ENCODE measurements at places on chromosomes 13 and 19. TPM values are rescaled to one million over a fixed set of nuclear protein-coding genes. Genes with fewer than 3 reads are reported as not detected.

MAB21L1 gene
- total RNA-seq: not detected

VSTM2B gene
- total RNA-seq: not detected

MUC16 gene
- total RNA-seq: not detected

CNFN gene
- total RNA-seq: 0.51 TPM

CRTC1 gene
- total RNA-seq: 9.7 TPM

MKNK2 gene
- total RNA-seq: 333 TPM

ZNF763 gene
- total RNA-seq: 2.7 TPM

All from activated naive CD4-positive, alpha-beta T cell treated with anti-CD3 and anti-CD28 coated beads, Interleukin-2, amount 10 ng/mL, durations not matched to agents 5 hours and 36 hours (primary cell).